CD4-positive, alpha-beta T cell treated with Interleukin-21 for 1 hour (primary cell): ENCODE measurements at places on chromosomes 16 and 17.

DNA sequence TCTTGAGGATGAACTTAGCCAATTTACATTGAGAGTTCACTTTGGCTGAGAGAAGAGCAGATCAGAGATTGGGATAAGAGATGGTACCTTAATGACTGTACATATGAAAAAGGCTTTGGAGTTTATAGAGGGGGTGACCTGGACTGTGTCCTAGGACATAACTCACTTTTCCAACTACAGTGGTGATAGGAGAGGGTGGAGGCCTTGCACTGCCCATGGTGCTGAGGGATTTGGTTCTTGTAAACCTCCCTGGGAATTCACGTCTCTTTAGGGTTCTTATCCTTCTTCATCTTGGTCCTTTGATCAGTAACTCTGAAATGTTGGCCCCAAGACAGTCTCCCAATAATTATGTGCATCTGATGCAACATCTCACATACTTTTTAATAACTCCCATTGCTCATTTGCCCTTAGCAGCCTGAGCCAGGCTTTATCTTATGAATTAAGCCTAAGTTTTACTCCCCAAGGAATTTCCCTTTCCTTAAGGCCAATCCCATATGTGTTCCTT lies at the start of gene OR4D1:
Gene OR4D1 (plus strand): TSS at position 455 of the 505 bp plus-strand sequence. CDS start 6,770 bp downstream, outside the sequence.
- DNase-seq: no peak

GRCh38 chr17:2253768-2254406 lies 49.7 kb downstream of the SMG6 start:
- peak; percentile 16 for DNase-seq

DNA sequence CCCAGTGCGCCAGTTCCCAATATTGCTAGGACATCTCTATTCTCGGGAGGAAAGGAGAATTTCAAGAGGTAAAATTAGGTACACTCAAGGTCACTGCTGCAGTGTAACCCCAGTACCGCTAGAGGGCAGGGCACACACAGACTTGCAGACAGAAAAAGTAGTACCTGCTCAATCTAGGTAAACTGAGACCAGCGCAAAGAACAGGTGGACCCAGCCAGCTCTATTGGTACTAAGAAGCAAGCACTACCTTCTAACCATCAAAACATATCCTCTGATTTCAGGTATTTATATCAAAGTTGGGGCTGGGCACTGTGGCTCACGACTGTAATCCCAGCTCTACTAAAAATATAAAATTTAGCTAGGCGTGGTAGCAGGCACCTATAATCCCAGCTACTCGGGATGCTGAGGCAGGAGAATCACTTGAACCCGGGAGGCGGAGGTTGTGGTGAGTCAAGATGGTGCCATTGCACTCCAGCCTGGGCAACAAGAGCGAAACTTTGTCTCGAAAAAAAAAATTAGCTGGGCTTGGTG lies 3.6 kb upstream of the WDR81 start:
- DNase-seq: peak; percentile 75

GRCh38 chr17:13702266-13702665 lies 100.5 kb upstream of the HS3ST3A1 start:
- DNase-seq: no peak

GRCh38 chr17:63649813-63650212 lies 27.6 kb downstream of the MAP3K3 start:
- no peak for DNase-seq

DNA sequence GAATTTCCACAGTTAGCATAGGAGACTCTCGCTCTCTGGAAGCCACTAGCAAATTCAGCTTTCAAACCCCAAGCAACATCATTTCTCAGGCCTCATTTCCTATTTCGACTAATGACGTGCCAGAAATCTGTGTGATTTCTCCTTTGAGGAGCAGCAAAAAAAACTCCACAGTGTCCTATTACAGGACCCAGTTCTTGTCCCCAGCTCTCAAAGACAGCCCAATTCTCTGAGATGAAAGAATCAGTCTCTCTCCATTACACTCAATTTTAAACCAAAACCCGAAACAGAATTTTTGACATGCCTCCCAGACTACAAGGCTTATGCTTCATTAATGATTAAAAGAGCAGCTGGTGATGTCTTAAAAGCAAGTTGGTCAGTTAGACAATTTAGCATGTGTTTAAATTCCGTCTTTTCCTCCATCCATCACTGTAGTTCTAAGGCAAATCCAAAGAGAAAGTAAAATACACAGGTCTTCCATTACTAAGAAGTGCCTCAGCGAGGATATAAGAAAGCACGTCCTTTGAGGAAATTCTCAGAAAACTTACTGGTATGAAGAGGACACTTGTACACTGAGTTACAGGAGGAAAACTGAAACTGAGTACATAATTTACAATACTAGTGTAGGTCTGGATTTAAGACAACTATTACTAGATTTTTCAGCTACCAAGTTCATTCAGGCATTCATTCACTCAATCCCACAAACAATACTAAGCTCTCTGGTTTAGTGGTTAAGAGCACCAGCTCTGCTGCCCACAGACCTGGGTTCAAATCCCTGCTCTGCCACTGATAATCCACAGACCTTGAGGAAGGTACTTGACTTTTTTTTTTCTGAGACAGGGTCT lies 12.5 kb downstream of the TOM1L2 start:
- DNase-seq: peak; percentile 43

DNA sequence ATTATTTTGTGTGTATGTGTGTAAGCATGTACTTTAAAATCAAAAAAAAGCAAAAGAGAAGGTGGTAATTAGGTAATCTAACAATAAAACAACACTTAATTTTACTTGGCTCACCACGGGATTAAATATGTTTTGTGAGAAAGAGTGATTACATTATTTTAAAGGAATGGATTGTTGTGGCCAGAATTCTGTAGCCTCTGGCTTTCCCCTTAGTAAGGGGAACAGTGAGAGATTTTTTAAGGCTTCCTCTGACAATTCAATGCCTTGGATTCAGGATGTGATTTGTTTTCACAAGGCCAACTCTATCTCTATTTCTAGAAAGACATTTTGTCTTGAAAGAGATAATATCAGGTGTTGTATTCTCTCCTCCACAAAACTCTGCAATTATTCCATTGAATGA lies 560.3 kb upstream of the CDH8 start:
- DNase-seq: no peak
